ENCODE measurements at places on chromosomes 5 and 9.

GRCh38 chr9:91428436-91428835 lies 4.8 kb upstream of the NFIL3 start:
- no peak for DNase-seq

- DNase-seq, result no peak
These were observed 67.6 kb upstream of the RANBP3L start for GRCh38 chr5:36369219-36369690.

DNA sequence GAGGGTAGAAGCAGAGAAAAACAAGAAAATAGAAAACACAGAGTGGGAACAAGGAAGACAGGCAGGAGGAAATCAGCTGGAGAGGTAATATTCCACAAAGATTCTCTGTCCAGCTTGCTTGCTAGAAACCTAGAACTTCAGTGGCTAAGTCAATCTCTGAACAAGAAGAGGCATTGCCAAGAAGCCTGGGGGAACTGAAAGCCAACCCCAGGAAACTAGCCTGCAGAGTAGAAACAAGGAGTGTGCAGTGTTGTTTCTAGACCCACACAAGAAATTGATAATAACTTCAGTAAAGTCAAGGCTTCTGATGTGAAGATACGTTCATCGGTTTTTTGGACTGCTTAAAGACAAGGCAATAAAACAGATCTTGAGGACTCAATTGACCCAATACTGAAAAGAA lies 234.5 kb upstream of the MAP3K1 start:
- no peak for DNase-seq

DNA sequence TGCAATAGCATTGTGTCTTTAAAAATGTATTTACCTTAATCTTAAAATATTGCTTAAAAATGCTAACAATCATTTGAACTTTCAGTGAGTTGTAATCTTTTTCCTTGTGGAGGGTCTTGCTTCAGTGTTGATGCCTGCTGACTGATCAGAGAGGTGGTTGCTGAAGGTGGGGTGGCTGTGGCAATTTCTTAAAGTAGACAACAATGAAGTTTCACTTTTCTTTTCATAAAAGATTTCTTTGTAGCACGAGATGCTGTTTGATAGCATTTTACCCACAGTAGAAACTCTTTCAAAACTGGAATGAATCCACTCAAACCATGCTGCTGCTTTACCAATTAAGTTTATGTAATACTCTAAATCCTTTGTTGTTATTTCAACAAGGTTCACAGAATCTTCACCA lies 50.8 kb downstream of the NR3C1 start:
- no peak for DNase-seq

GRCh38 chr5:171438738-171439137 lies 19.3 kb downstream of the FGF18 start:
- DNase-seq, result no peak

DNA sequence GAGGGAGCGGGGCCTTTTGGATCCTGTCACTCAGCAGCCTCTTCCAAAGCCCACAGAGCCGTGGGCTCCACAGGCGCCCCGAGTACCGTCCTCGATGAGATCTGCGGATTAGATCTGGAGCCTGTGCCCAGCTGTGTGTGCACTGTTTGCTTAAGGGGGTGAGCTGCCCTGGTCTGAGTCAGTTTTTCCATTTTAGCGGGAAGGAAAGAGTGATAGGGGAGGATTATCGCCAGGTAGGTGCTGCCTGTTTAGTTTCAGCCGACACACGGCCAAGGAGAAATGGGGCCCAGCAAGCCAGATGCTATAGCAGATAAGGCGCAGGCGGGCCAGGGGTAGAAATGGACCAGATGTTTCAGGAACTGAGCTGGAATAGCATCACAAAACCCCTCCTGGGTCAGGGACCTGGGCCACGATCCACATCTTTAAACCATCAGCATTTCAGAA lies 18.1 kb downstream of the COL5A1 start:
- DNase-seq, result no peak

- DNase-seq, result no peak
These were observed 1587.7 kb upstream of the NUDT12 start for GRCh38 chr5:105150323-105150722.

DNA sequence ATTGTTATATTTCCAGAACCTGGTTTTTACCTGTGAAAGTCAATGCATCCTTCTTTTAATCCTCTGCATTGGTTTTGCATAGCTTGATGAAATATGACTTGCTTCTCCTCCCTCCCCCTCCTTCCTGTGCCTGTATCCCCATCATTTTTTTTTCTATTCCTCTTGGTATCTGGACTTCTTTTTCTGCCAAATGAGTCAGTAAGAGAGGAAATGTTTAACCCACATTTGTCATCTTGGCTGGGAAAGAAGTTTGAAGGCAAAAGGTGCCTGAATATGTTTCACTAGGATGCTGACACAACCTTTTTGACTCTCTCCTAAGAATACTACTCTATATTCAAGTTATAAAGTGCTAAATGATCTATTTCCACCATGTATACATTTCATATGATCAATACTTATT lies 35.5 kb upstream of the CDKN2B start:
- DNase-seq, result no peak

GRCh38 chr5:99176186-99176585 lies 247.4 kb upstream of the CHD1 start:
- no peak for DNase-seq

GRCh38 chr9:35705836-35706430 lies 16.2 kb upstream of the TPM2 start:
- no peak for DNase-seq

DNA sequence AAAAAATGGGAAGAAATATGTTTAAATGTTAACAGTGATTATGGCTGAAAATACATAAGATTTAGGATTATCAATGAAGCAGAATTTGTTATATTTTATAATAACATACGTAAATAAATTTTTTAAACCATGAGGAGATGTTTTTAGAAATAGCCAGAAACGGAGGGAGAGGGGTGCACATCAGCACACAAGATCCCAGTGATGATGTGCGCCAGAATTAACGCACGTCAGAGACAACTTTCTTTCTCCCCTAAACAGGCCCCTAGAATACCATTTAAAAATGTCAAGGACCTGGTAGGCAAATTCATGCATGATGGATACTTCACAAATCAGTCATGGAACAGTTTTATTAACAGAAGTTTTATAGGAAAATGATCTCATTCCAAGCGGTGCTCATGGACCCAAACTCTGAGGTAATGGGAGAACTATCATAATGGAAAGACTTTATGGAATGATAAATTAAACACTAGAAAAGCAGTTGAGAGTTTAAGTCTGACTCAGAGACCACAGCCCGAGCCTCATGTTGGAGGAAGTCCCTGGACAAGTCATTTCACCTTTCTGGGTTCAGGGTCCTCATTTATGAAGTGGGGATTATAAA lies 258.9 kb upstream of the GAS1 start:
- DNase-seq, result no peak

GRCh38 chr9:21443849-21444625 lies 3.8 kb downstream of the IFNA1 start:
- no peak for DNase-seq

- DNase-seq, result no peak
These were observed 33.3 kb upstream of the CNOT6 start for GRCh38 chr5:180460834-180461233.

GRCh38 chr5:125064621-125065438 lies 318.4 kb upstream of the ZNF608 start:
- peak; percentile 12 for DNase-seq

GRCh38 chr5:43852279-43852678 lies 249.3 kb downstream of the NNT start:
- no peak for DNase-seq

GRCh38 chr5:141628175-141628788 lies 8.4 kb downstream of the HDAC3 start:
- no peak for DNase-seq

DNA sequence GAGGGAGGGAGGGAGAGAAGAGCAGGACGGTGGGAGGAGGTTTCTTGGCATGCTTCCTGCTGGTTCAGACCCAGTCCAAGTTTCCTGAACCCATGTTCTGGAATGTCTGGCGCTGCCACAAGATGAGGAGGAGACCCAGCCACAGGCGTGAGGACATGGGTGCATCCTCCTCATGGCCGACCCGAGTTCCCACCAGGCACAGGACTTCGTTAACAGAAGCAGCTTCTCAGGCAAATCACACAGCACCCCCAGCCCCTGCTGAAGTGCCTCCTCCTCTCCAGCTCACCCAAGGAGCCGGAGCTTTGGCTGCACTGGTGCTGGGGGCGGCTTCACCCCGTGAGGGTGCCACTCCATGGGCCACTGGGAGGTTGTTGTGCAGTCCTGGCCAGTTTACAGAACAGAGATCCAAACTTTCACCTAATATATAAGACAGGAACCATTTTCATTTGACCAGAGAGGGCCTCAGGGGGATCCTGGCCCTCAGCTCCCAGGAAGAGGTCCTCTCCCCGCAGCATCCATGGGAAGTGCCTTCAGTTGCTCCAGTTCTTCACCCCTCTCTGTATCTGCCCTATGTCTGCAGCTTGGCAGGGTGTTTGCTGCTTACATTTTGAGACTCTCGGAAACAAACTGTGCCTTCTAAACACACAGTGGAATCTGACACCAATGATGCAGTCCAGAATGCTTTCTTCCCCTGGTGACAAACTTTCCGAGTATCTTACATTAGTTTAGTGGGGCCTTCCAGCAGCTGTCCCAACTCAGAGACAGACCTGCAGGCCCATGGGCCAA lies 10.2 kb upstream of the NKD2 start:
- DNase-seq, result no peak
